GM04504 (cell line): ENCODE measurements at places on chromosomes 6 and 20.

DNA sequence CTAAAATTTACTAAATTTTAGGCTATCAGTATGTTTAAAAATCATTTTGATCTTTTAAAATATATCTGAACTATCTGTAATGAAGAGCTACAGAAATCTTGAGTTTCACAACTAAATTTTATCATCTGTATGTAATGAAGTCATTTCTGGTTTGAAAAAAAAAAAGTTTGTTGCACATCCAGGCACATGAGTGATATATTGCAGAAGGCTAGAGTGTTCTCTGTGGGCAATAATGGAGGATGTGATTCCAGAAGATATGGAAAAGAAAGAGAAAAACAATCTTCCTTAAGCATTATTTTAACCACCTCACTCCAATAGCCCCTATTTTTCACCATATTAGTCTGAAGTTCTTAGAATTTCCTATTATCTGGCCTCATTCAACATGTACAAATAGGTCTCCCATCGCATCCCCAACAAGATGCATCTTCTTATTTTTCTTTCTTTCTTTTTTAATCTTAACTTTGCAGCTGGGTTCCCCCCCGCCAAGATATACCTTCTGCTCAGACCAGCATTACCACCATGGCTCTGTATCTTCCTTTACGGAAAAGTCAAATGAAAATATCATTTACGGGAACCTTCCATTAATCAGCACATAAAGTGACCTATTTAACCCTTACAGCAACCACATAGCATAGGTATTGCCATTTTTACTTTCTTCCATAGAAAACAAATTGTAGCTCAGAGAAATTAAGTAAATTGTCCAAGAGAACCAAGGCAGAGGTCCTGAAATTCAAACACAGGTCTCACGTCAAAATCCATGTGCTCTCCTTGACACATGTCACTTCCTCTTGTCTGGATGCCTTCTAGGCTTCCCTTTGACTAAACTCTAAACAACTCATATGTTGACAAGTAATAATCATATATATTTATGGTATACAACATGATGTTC, 116.9 kb downstream of the KIF13A start:
- no peak for DNase-seq

DNA sequence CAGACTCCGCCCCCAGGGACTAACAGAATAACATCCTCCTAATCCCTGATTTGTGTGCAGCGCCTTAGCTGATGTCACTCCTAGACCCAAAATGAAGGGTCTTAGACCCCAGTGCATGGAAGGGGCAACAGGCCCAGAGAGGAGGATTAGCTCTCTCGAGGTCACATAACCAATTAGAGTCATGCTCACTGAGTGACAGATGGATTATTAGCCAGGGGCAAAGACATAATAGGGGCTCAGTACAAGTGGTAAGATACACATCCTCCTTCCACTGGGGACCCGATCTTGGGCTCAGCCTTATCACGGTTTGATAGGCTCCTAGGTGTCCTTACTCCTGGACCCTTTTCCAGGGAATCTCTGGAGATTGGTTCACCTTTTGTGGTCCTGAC, 858 bp downstream of the TP53INP2 start:
- no peak for DNase-seq

DNA sequence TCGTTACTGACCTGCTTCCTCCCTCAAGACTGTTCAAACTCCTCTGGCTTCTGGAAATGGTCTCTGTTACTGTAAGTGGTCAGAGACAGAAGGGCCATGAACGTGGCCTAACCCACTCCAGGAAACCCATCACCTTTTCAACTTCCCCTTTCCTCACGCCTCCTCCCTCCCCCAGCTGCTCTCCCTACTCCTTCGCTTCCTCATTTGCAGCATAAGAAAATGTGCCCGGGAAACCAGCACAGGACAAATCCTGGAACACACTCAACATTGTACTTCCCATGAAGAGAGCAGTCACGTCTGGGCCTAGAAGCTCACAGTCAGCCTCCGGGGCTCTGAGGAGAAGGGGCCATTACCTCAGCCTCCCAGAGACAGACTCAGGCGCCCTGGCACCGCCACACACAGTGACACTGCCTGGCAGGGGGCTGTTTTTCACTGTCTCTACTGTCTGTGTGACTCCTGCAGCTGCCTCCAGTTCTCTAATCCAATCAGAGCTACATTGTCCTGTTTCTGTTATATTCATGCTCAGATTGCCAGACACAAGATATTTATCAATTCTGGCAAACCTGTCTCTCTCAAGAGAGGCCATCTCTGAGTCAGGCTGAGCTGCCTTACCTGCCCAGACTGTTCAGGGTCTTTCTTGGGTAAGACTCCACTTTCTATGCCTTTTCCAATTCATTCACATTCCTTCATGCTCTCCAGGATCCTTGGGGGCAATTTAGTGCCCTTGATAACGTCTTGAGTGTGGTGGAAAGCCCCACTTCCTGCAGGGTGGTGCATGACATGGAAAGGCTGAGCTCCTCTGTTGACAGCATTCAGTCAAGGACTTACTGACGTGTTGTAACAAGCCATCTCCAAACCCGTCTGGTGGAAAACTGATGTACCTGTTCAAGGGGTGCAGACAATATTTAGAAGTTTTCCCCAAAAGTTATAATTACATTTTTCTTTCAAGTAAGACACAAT, 242.2 kb downstream of the HIVEP2 start:
- DNase-seq: no peak

DNA sequence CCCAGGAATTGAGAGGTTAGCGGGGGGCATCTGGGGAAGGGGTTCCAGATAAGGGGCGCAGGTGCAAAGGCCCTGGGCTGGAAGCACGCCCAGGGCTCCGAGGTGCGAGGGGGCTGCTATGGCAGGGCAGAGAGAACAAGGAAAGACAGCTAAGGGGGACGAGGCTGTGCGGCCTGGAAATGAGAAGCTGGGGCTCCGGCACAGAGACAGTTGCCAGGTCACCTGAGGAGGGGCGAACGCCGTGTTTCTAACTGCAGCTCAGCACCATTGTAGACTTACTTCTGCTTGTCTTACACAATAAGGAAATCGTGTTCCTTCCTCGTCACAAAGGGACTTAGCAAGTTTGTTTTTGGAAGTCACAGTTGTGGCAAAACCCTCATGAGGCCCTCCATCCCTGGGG, 68.9 kb upstream of the TBXT start:
- DNase-seq: no peak

DNA sequence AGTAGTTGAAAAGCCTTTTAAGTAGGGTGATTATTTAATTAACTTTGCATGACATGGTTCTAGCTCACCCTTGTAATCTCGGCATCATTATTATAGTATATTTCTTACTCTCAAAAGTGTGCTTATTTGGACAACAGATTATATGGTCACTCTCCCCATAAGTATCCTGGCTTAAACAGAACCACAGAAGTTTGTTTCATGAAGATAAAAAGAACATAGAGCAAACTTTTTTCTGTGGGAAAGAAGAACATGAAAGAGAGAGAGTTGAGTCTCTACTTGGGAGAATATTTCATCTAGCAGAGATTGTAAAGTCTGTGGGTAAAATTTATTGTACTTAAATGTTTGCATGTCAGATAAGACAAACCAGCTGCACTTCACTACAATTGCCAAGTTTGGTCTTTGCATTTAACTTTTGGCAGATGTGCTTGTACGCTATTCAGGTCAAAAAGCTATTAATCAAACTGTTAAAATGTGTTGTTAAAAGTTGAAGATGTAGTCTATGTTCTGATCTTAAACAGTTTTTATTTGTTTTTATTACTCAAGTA, 33.4 kb upstream of the PRIM2 start:
- DNase-seq: peak; percentile 47

DNA sequence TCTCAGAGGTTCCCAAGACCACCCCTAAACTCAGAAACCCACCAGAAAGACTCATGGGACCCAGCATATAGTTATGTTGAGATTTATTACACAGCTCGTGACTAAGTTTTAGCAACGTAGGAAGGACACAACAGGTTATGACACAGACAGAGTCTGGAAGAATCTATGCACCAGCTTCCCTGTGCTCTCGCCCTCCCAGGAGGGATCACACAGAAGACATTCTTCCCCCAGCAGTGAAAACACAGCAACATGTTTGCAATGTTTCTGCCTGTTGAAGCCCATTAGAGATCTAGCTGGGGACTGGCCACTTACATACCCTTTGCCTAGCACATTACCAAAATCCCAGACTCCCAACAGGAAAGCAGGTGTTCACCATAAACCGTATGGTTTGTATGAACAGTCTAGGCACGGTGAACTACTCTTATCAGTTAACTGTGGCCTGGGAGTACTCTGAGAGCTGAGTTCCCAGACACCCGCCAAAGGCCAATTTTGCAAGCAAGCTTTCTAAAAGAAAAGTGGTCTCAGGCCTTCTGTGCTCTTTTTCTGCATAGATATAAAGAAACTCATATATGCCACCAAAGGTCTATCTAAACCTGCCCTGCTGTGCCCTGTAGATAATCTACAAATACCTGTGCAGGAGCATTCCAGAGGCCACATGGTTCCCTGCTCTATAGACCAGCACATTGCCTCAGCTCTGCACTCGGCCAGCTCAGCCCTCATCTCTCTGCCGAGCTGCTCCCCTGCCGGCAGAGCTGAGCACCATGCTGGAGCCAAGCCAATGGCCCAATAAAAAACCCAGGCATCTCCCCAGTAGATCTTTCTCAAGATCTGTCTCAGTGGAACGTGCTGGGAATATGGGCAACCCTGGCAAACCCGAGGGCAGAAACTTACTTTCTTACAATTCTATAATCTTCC, 69.6 kb upstream of the SMIM28 start:
- DNase-seq: peak; percentile 32

GRCh38 chr6:3712827-3713665, 38.5 kb downstream of the PXDC1 start:
- no peak for DNase-seq

DNA sequence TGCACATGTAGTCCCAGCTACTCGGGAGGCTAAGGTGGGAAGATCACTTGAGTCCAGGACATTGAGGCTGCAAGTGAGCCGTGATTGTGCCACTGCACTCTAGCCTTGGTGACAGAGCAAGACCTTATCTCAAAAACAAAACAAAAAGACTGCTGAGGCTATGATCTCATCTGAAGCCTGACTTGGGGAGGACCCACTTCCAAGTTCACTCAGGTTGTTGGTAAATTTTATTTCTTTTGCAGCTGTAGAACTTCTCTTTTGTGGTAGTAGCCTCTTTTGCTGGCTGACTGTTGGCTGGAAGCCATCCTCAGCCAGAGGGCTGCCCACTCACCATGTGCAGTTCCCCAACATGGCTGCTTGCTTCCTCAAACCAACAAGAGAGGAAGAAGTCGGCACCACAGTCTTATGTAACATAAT, 36.8 kb upstream of the ME1 start:
- no peak for DNase-seq

- DNase-seq: no peak
Observed at GRCh38 chr20:62529896-62530642, 54.3 kb upstream of the GATA5 start.

GRCh38 chr6:81708113-81708699, 44.3 kb downstream of the TENT5A start:
- no peak for DNase-seq

DNA sequence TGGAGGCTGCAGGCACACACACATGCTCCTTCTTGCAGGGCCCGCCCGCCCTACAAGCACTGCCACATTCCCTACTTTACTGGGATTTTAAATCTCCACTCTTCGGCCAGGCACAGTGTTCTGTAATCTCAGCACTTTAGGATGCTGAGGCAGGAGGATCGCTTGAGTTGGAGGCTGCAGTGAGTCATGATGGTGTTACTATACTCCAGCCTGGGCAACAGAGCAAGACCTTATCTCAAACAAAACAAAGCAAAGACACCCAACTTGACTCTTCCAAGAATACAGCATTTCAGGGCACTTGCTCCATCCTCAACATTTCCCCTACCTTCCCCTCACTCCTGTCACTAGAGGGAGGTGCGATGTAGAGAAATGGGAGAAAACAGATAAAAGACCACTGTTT, 194.0 kb downstream of the MYLK4 start:
- no peak for DNase-seq

- no peak for DNase-seq
Observed at GRCh38 chr6:136792095-136792409, 225 bp downstream of the MAP3K5 start.

DNA sequence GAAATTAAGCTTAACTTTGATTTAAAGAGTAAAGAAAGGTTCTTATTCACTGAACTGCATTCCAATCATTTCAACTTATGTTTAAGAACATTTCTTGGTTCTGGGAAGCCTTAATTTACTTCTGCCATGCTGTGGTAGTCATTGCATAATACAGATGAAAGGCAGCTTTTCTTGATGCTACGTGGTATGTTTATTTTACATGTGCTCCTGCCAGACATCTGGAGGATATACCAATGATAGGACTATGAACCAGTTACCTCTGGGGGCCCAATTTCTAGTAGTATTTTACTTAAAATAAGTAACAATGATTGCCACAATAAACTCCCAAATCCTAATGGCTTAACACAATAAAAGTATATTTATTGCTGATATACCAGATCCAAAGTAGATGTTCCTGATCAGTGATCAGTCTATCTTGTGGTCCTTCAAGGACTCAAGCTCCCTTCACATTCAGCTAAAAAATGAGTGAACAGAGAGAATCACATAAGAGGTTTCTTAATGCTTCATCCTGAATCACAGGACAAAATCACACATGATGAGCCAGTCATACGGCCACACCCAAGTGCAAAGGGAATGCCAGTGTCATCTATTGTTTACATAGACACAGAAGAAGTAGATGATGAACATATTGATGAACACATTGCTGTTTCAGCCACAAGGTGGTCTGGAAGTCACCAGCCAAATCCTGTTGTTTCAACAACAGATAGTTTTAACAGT, 56.5 kb upstream of the CCN2 start:
- DNase-seq: no peak

DNA sequence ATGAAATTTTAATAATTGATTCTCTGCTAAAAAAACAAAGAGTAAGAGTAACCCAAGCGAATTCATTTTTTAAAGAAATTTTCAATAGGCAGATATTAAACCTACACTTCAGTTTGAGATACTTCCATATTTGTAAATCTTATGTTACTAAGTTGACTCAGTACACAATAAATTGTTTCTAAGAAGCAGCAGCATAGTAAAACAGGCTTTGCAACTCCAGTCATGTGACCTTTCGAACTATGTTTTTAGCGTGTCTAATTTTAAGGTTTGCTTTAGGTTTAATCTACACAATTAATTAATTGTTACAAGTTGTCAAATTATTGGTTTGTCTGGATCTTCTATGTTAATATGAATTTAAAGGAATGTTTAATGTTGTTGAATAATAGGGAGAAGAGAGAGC, 708.9 kb upstream of the CITED2 start:
- no peak for DNase-seq

DNA sequence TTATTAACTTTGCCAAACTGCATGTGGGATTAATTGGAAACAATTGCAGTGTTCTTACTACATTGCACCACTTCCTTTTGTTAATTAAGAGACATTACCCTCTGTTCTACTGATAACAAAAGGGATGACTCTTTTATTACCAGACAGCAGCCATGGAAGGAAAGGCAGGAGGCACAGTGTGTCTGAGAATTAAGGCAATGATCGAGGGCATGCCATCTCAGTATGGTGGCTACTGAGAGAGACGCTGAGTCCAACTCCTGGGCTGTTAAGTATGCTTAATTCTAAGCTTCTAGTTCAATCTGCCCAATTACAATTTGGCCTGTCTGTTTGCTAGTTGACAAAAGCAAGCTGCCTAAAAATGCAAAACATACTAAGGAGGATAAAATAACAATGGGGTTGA, 227.4 kb downstream of the PHACTR1 start:
- no peak for DNase-seq
